ENCODE measurements at places on chromosomes 3 and 15.

DNA sequence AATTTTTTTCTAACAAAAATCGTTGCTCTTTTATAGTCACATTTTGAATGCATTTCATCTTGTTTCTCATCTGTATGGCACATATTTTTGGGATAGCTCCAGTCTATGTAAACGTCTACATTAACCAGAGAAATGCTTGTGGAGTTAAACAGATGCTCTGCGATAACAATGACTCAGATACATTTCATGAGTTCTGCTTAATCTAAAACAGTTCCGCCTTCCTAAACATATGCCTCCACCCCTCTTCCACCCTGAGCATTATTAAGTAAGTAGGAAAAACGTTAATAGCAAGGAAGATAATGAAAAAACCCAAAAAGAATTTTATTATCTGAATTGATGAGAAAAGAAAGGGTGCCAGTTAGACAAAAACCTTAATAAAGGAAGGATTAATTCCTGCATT, 396.1 kb downstream of the TUSC7 start:
- no peak for DNase-seq

DNA sequence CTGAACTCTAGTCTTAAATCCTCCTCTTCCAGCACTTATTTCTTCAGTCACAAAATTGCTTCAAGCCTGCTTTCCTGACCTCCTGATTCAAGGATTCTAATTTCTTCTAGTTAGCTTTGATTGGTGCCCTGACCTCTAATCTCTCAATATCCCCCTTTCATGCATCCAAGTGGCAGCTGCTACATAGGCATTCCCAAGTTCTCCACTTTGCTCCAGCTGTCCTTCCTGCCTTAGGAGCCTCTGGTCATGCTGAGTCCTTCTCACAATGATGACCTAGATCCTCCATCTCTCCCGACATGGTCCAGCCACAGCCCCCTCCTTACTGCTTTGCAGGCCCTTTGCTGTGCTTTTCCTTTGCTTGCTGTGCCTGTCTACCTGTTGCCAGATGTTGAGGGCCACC, 347.8 kb upstream of the C2CD4B start:
- no peak for DNase-seq

- DNase-seq: no peak
Measured at GRCh38 chr3:71465371-71466036, 118.0 kb downstream of the FOXP1 start.

GRCh38 chr3:147423798-147424580, 14.8 kb downstream of the ZIC1 start:
- DNase-seq: no peak

- DNase-seq: no peak
Measured at GRCh38 chr3:81958972-81959640, 197.7 kb upstream of the GBE1 start.

GRCh38 chr3:160127308-160127707, 97.9 kb upstream of the C3orf80 start:
- no peak for DNase-seq

- no peak for DNase-seq
Measured at GRCh38 chr3:40192628-40193027, 116.9 kb upstream of the EIF1B start.

- DNase-seq: no peak
Measured at GRCh38 chr3:146953511-146953981, 348.4 kb upstream of the PLSCR5 start.

DNA sequence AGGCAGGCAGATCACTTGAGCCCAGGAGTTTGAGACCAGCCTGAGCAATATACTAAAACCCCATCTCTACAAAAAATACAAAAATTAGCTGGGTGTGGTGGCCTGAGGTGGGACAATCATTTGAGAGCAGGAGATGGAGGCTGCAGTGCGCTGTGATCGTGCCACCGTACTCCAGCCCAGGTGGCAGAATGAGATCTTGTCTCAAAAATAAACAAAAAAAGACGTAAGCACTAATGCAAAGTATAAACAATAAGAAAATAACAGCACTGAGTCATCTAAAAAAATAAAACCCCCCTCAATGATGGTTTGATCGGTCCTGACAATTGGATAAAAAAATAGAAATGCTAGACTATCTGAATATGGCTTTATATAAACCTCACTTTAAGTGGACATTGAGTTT, 3.6 kb downstream of the PPP1R2 start:
- DNase-seq: no peak

GRCh38 chr3:37703626-37704025, 158.1 kb upstream of the CTDSPL start:
- DNase-seq: no peak

DNA sequence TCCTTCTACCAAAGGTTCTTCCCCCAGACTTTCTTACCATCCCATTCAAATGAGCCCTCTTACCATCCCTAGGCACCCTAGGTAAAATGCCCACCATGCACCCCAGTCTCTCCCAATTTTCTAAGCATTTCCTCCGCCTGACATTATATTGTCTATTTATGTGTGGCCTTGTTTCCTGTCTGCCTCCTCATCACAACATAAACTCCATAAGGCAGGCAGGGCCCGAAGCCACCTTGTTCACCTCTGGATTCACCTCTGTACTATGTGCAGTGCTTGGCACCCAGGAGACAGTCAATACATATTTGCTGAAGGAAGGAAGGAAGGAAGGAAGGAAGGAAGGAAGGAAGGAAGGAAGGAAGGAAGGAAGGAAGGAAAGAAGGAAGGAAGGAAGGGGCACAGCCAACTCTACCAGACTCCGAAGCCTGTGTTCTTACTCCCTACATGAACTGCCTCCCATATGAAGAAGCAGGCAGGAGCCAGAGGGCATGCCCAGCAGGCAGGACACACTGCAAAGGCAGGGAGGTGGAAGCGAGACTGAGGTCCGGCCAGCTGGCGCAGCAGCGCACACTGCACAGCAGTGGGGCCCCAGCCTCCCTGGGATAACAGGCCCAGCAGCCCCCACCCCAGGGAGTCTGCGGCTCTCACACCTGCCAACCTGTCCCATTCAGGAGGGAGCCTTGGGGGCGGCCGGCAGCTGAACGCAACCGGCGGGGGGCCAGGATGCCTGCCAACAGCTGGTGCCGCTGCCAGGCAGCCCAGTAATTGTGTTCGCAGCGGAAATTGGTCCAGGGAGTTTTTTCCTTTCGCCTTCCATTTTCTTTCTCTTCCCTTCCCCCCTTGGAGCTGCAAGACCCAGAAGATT, 106.0 kb upstream of the LINGO1 start:
- no peak for DNase-seq

DNA sequence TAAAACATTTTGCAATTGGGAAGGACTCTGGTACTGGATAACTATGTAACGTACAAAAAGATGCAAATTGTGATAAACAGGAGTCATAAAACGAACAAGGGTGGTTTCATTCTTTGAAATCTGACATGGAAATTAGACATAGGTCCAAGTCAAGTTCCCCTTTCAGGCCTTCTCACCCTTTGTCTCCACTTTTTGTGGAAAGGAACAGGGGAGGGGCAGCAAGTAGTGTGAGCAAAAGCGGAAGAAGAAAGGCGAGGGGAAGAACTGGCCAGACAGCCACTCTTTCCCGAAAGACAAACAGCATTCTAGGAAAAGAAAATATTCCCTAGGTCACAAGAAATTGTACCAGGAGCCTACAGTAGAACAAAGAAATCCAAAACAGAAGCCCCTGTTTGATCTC, 52.6 kb downstream of the MCF2L2 start:
- no peak for DNase-seq

DNA sequence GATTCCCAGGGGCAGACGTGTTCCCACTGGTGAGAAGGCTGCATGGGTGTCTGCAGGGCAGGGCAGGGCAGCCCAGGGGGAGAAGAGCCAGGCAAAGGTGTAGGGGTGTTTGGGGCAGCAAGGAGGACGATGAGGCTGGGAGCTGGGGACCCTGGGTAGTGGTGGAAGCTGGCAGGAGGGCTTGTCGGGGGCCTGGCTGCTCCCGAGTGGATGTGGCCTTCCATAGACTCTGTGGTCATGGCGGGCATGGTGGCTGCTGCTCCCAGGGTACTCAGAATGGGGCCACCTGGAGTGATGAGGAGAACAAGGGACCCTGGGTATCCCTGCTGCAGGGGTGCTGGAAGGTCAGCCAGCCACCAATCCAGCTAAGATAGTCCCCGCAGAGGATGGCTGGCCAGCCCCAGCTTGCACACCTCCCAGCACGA, 107.5 kb downstream of the WNT7A start:
- no peak for DNase-seq

GRCh38 chr3:24881239-24881638, 386.6 kb upstream of the THRB start:
- DNase-seq: no peak

GRCh38 chr3:10557250-10557649, 51.9 kb upstream of the ATP2B2 start:
- no peak for DNase-seq

GRCh38 chr3:57805266-57805665, 49.2 kb downstream of the SLMAP start:
- DNase-seq: no peak

- DNase-seq: no peak
Measured at GRCh38 chr15:87949151-87949574, 307.4 kb downstream of the NTRK3 start.
